ENCODE measurements at places on chromosomes 2 and 18.

GRCh38 chr2:148511883-148512282 lies 132.7 kb upstream of the EPC2 start:
- DNase-seq, result no peak

- DNase-seq, result no peak
Measured at GRCh38 chr2:241876528-241877196, 7.1 kb downstream of the RTP5 start.

GRCh38 chr2:173059971-173060461 lies 15.6 kb upstream of the MAP3K20 start:
- DNase-seq, result no peak

DNA sequence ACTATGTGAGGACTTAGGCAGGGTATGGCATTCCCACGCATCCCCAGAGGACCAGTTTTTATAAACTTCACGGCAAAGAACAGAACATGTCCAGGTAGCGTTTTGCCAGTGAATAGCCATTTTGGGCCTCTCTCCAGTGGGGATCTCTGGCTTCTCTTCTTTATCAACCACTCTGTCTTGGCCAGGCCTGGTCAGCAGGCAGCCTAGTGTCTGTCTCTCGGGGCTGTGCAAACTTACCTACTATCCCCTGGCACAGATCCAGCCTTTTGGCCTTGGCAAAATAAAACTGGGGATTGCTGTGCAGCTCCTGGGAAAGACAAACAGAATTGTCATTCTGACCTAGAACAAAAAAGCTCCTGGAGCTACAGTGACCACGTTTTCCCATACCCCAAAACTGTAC lies 14.5 kb downstream of the CAPN14 start:
- no peak for DNase-seq

DNA sequence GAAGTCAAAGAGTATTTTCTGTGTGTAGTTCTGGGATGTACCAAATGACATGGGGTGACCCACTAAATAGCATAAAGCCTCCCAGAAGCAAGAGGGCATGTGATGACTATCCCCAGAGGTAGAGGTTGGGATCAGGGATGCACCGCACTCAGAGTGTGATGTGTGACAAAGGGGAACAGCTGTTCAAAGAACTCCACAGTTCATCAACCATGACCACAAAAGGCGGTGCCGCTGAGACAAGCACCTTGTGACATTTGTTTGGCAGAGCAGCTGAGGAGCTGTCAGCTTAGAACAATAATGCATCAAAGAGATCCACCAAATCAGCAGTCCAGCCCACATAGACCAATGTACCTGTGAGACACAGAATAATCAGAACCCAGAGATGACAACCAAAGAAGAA lies 81.3 kb downstream of the VWC2L start:
- no peak for DNase-seq

- DNase-seq, result no peak
Measured at GRCh38 chr2:190098851-190099250, 36.3 kb upstream of the MSTN start.

GRCh38 chr18:2654928-2655177 lies 673 bp upstream of the SMCHD1 start:
- no peak for DNase-seq

DNA sequence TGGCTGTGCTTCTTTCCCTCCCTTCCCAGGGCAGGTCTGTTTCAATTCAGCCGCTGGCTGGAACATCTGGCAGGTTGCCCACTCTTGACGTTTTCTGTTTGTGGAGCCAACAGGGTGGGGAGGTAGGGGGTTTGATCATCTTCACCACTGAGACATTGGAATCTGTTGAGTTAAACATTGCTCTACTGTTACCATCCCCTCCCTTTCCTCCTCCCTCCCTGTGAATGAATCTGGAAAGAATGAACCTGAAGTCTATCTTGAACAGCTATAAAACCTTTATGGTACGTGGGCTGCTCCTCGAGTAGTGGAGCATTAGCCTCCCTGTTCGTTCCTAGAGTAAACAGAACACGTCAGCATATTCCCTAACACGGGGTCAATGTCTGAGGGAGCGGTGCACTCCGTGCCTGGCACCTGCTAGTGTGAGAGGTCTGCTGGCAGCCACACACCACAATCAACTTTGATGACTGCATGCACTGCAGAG lies 249.9 kb upstream of the RBBP8 start:
- DNase-seq, result no peak

DNA sequence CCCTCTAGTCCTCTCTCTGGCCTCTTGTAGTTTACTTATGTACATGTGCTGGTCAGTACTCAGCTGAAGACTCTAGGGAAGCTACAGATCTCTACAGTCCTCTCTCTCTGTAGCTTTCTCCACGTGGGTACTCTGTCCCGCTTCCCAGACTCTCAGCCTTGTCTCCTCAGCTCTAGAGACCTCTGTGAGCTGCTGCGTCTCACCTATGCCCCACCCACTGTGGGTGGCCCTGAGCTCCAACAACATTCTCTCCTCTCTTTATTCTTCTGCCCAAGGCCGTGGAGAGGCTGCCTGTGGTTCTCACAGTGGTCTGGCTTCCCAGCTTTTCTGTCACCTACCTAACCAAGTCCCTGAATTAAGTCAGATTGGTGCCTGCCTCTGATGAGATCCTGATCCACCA lies 33.4 kb downstream of the MFSD6 start:
- DNase-seq, result no peak

GRCh38 chr18:47108373-47108772 lies 41.9 kb downstream of the HDHD2 start:
- DNase-seq, result no peak

DNA sequence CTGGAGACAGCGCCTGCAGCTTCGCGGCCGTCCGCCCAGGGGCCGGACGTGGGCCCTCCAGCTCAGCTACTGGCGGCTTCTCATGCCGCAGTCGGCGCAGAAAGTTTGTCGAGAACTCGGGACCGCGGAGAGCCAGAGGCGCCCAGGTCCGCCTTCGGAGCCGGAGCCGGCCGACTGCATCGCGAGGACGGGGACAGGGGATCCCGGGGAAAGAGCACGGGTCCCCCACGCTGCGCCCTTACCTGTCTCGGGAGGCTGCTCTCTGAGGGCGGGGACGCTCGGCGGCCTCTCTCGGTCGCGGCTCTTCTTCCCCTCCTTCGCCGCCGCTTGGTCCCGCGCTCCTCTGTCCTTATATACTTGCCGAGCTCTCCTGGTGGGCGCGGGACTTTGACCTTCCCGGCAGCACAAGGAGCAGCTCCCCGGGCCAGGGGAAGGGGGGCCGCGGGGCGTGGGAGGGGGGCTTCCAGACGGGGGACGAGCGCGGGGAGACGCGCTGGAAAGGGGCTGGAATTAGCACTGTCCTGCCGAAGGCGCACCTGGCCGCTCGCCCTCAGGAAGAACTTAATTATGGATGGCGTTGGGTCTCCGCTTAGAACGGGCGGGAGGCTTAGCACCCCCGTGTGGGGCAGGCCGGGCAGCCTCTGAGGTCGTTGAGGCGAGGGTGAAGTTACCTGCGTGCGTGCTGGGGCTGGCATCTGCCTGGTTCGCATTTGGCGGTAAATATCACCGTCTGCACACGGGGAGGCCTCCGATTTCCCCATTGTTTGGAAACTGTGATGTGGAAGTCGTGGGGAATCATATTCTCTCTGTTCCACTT lies at the start of gene POMC:
Gene POMC, minus strand, starts transcription at position 325 of the 817 bp plus-strand sequence. CDS start 3,808 bp downstream, outside the sequence.
- DNase-seq, result no peak

DNA sequence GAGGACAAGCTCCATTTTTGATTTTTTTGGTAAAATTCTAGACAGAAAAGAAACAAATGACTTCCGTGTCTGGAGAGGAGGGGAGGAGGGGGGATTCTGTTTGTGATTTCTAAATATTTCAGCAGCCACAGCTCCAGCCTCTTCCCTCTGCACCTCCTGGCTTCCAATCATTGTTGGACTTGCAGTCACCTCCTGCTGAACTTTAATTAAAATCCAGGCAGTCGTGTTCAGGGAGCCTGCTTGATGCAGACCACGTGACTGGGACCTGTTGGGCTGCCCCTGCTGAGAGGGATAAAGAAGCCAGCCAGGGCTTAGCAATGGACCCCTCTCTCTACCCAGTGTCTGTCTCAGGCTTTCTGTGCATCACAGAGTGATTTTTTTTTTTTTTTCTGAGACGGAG lies 115.1 kb downstream of the SH3BP4 start:
- no peak for DNase-seq

- DNase-seq, result no peak
Measured at GRCh38 chr2:108414256-108414876, 34.6 kb upstream of the GCC2 start.

- no peak for DNase-seq
Measured at GRCh38 chr2:130825231-130825965, 11.3 kb upstream of the ARHGEF4 start.

DNA sequence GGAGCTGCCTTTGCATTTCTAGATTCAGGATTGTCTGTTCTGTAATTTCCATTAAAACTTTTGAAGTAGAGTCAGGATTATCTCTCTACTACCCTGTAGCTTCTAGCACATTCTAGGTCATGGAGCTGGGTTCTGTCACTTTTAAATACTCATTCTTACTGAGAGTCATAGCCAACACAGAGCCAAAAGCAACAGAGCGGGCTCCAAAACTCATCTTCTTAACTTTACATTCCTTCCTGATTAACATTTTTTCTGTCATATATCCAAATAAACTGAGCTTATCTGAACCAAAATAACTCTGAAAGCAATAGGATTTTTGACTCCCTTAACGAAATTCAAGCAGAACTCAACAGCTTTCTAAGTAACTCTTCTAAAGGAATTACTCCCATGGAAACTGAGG lies 12.9 kb downstream of the PREPL start:
- DNase-seq, result no peak

DNA sequence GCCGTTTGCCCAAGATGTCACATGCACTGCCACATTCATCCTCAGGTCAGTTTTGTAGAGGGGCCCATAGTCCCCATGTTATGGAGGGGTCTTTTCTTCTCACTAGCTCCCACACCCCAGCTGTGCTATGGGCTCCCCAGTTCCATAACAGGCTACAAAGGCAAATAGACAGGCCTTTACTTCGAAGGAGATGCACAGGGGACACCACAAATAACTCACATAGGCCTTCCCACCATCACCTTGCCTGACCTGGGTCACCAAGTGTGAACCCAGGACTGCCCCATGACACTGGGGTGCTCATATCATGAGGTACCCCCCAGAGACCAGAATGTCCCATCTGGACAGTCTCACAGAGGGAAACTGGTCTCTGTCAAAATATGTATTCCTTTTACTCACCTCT lies 15.0 kb upstream of the INO80C start:
- no peak for DNase-seq

- DNase-seq, result no peak
Measured at GRCh38 chr2:29469516-29469915, 354.3 kb downstream of the CLIP4 start.

Data from esophagus muscularis mucosa (tissue), 4 donors.